SHP77 treated with DMSO at 0.1 percent for 48 hours (cell line): ENCODE measurements at places on chromosomes 12 and 14.
A peak's percentile ranks its signal among the peaks of the same experiment; 100 is the strongest.

GRCh38 chr14:54435500-54435981 is 5.6 kb downstream of the CNIH1 start:
- no peak for DNase-seq

- DNase-seq = no peak
These were observed 13.4 kb downstream of the VDR start for GRCh38 chr12:47891356-47891755.

DNA sequence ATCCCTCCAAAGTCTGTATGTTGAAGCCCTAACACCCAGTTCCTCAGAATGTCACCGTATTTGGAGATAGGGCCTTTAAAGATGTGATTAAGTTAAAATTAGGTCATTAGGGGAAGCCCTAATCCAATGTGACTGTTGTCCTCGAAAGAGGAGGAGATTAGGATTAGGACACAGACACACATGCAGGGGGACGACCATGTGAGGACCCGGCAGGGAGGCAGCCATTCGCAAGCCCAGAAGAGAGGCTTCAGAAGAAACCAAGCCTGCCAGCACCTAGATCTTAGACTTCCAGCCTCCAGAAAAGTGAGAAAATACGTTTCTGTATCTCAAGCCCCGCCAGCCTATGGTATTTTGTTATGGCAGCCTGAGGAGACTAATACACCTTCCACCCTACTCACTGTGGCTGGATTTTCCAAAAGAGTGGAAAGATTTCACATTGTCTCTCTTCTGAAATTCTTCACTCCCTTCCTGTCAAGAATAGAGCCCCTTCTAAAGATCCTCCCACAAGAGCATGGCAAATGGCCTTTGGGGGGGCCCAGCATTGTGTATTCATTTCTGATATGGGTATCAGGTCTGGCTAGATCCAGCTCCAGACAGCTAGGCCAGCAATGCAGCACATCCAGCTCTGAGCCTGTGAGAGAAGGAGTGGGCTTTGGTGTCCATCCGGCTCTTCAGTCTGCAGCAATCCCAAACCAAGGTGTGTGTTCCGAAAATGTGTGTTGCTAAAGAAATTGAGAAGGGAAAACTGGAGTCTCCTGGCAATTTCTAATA is 15.4 kb upstream of the UBC start:
- no peak for DNase-seq

GRCh38 chr14:100882026-100882967 is 21.2 kb downstream of the RTL1 start:
- no peak for DNase-seq

- DNase-seq = no peak
These were observed 34.3 kb downstream of the TBC1D15 start for GRCh38 chr12:71873821-71874220.

DNA sequence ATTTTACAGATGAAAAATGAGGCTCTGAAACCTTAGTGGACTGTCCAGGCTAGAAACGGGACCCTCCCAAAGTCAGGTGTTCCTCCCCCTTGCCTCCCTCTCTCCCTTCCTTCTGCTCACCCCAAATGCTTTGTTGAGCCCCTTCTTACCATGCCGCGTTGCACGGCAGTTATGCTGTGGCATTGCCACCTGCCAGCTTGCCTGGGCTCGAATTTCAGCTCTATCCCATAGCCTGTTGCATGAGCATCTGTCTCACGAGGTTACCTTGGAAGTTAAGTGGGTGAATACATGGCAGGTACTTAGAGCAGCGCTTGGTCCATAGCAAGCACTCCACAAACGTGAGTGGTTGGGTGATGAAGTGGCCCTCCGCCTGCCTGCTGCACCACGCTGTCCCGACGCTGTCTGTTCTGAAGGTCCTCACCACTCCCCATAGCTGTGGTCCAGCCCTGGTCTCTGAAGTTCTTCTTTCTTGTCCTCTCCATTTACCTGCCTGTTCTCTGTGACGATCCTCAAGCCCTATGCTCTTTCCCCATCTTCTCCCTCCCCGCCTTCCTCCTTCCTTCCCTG is 269.9 kb downstream of the CACNA1C start:
- peak; percentile 50 for DNase-seq

GRCh38 chr12:129821964-129822363 is 81.9 kb downstream of the TMEM132D start:
- DNase-seq = no peak

DNA sequence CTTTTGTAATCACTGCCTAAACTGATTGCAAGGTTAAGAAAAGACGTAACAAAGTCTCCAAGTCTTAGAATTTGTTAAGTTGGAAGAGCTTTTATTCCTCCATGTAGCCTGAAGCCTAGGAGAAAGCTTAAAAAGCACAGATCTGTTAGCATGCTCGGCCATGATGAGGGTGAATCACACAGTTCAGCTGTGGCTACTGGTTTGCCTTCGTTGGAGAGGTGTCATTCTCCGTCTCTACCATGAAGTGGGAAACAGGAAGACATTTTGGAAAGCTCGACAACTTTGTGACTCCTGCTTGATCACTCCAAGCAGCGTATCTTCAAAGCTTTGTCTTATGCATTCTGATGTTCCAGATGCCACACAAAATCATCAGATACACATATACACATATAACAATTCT is 27.1 kb downstream of the DCP1B start:
- no peak for DNase-seq

GRCh38 chr12:63808631-63809030 is 28.9 kb downstream of the RXYLT1 start:
- no peak for DNase-seq
